Right ventricle myocardium superior (tissue), 1 donor: ENCODE measurements at places on chromosomes 16 and 17.

DNA sequence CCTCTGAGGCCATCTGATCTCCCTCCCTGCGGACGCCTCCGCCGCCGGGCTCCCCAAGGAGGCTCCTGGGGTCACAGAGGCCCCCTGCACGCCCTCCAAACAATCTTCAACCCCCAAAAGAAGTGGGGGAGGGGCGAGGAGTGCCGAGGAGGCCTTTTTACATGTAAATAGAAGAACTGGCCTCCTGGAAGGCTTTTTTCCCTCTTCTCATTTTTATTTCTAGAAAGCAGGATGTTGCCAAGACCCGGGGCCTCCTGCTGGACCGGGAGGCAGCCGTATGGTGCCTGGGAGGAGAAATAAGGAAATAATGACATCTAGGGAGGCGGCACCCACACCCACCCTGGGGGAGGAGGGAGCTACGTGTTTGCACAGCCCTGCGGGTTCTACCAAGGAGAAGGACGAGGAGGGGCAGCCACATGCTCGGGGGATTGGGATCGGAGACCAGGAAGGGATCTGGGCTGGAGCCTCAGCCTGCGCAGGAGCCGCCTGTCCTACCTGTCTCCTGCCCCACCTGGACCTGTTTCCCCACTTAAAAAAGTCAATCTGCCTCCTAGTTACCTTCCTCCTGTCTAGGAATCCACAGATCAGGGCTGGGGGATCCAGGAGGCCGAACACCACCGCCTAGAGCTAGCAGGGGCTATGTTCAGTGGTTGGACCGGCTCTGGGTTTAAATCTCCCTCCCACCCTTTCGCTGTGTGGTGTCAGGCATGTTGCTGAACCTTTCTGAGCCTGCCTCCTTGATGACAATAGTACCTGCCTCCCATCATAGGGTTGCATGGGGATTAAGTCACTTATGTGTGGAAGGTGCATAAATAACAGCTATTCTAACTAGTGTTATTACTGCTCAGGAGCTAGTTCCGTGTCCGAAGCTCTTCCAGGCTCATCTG is 175.7 kb upstream of the GSE1 start:
- no peak for DNase-seq

DNA sequence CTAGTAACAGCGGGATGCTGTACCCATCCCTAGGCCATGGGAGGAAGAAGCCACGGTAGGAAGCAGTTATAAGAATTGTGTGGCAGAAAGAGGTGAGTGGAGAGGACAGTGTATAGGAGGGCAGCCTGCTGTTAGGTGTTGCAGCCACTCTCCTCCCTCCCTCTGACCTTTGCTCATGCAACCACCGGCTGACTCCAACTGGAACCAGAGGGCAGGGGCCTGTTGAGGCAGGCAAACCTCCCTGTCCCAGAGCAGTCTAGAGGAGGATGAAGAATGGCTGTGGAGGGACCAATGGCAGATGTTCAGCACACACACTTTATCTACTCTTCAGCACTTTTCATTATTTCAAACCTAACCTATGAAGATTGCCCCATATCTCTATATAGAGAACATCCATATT is 2.2 kb downstream of the TXNL4B start:
- no peak for DNase-seq

GRCh38 chr16:64991001-64991400 is 130.9 kb downstream of the CDH11 start:
- DNase-seq = no peak

- peak; percentile 30 for DNase-seq
Measured at GRCh38 chr17:29141514-29141876, 38.7 kb downstream of the MYO18A start.

DNA sequence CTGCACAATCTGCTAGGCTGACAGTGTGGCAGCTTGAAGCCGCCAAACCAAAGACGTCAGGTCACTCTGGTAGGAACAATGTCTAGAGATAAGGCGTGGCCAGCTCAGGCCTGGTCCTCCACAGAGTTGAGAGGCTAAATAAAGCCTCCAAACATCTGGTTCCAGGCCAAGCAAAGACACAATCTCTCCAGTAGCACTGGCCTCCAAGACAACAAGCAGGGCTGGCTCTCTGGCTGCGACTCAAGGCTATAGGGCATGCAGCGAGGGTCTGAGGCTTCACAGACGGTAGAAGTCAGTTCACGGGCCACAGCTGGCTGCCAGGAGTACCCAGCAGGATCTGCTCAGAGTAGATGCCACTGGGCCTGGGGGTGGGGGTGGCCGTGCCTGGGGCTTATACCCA is 75.6 kb downstream of the ABR start:
- peak; percentile 78 for DNase-seq

DNA sequence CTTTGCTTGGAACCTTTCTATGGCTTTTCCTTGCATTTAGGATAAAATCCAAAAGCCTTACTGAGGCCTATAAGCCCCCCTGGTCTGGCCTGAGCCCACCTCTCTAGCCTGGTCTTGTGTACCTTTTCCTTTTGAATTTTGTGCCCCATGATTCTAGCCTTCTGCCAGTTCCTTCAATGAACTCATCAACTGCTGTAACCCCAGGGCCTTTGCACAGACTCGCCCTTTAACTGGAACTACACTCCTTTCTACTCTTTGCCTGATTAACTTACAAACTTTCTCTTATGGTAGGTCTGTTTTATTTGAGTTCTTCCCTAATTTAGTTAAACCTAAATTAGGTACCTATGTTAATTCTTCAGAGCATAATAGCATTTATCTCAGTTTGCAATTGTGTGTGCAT is 24.2 kb downstream of the GJD3 start:
- DNase-seq = no peak

- no peak for DNase-seq
Measured at GRCh38 chr17:67392111-67392510, 15.0 kb downstream of the PITPNC1 start.

GRCh38 chr16:75072239-75072947 is 44.2 kb downstream of the LDHD start:
- no peak for DNase-seq

DNA sequence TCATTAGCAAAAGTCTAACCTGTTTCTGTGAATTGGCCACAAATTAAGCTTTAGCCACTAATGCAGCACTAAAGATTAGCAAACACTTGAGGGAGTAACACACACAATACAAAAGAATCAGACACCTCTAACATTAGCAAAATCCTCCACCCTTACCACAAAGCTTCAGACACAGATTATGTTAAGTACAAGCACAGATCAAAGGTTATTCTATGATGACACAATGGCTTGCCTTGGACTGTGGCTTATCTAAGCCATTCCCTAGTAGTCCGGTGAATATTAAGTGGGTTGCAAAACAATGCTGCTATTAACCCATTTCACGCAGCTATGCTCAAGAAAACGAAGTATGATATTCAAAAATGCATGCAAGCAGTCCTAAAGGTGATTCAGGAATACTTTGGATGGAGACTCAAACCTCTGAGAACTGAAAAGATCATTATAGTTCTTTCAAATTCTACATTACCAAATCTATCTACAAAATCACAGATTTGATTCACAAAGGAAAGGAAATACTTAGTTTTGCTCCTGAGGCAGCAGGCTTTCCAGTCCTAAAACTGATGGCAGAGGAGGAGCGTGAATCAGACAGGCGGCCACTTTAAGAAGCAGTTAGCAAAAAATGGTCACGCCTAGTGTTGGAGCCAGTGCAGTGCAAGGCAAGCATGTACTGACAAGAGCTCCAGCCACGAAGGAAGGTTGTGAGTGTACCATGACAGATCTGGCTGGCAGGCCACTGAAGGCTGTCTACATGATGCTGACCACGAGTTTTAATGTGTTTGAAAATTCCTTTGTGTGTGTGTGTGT is 67.2 kb downstream of the PARN start:
- DNase-seq = peak; percentile 43
